ENCODE measurements at places on chromosomes 7 and 10. TPM values are rescaled to one million over a fixed set of nuclear protein-coding genes. Genes with fewer than 3 reads are reported as not detected.

GRCh38 chr10:81865581-81865980 is 9.4 kb upstream of the NRG3 start:
- no peaks in the 10 kb centered on the region for H3K4me1 ChIP-seq
- H3K4me3 ChIP-seq: no peak overlapping the region
- H3K27ac ChIP-seq: no peak overlapping the region
- H3K27me3 ChIP-seq: no peaks in the 10 kb centered on the region

DNA sequence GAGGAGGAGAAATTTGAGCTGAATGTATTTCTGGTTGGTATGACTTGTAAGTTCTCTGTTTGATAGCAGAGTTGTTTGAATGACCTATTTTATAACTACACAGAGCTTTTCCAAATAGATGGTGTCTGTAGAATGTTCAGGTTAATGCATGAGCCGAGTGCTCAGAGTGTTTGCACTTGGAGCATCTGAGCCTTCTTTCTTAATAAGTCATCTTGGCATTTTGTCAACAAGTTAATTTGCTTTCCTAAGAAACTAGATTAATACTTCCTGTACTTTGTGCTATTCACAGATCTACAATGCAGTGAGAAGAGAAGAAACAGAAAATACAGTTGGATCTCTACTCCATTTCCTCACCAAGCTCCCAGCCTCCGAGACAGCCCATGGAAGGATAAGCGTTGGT is 138.2 kb downstream of the PLCE1 start:
- H3K27ac ChIP-seq: no peak overlapping the region
- no peak for DNase-seq
- no peaks in the 10 kb centered on the region for H3K4me1 ChIP-seq
- no peaks in the 10 kb centered on the region for H3K36me3 ChIP-seq

DNA sequence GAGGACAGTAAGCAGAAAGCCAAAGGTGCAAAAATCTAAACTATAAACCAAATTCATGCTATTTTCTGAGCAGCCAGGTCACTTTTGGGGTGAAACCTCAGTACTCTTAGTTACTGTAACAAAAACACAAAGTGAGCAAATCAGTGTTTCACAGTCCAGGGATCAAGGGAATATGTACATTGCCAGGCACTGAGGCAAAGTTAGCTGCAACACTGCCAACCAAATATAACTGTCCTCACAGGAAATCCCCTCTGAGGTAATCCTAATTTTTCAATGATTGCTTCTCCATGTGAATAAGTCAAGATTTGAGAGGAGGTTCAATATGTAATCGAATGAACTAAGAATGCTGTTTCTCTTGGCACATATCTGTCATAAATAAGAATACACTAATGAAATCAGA is 229.7 kb downstream of the TSPAN12 start:
- no peaks in the 10 kb centered on the region for H3K4me1 ChIP-seq
- H3K36me3 ChIP-seq: no peaks in the 10 kb centered on the region
- H3K4me3 ChIP-seq: no peak overlapping the region
- H3K27ac ChIP-seq: no peak overlapping the region
- no peak for DNase-seq

DNA sequence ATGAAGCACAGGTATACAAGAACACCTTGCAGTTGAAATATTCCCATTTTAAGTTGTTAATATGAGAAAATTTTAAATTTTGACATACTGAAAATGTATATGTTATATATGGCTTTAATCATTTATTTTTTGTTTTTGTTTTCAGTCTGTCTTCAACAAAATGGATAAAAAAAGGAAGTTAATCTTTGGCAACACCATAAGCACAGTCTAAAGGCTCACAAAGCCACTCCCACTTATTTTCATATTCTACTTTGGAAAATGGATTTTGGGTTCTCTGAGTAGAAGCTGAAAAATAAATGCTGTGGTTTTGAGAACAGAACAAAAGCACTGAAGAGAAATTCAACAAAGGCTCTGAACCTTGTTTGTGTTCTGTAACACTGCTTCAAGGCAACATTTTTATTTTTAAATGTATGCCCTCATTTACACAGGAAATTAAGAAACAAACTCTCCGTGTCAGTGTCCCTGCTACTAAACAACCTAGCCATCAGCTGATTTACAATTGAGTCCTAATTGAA is 81.3 kb upstream of the LRRN3 start:
- no peak overlapping the region for H3K27ac ChIP-seq
- no peak for DNase-seq
- H3K27me3 ChIP-seq: no peaks in the 10 kb centered on the region

GRCh38 chr10:59830601-59831259 is 75.6 kb downstream of the CCDC6 start:
- H3K27me3 ChIP-seq: no peaks in the 10 kb centered on the region
- H3K4me3 ChIP-seq: no peak overlapping the region
- H3K27ac ChIP-seq: no peak overlapping the region
- H3K4me1 ChIP-seq: no peaks in the 10 kb centered on the region
- H3K36me3 ChIP-seq: peaks cover 1% of the 10 kb centered on the region
- peak; percentile 79 for DNase-seq

GRCh38 chr7:69597278-69598076 is 798 bp upstream of the AUTS2 start:
- peak overlapping the region; percentile 57 for H3K4me3 ChIP-seq
- DNase-seq: peak; percentile 25

DNA sequence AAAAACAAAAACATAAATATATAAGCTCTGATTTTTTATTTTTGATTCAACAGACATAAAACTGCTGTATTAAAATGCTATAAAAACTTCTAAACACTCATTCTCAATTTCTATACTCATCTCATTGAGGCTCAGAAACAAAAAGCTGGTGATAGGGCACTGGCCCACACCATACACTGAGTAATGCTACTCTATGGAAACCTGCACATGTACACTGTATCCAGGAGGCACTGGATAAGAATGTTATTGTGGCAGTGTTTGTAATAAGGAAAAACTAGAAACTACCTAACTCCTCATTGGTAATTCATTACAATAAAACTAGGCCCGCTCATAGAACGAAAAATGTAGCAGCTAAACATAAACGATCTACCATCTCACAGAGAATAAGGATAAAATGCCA is 23.1 kb downstream of the ERLIN1 start:
- H3K27ac ChIP-seq: no peak overlapping the region
- no peak for DNase-seq
- H3K4me3 ChIP-seq: no peak overlapping the region
- no peaks in the 10 kb centered on the region for H3K4me1 ChIP-seq
- no peaks in the 10 kb centered on the region for H3K36me3 ChIP-seq
- no peaks in the 10 kb centered on the region for H3K27me3 ChIP-seq

- no peak for DNase-seq
- H3K4me1 ChIP-seq: no peaks in the 10 kb centered on the region
- H3K4me3 ChIP-seq: no peak overlapping the region
- H3K27me3 ChIP-seq: no peaks in the 10 kb centered on the region
These were observed 106.4 kb upstream of the DNAJB12 start for GRCh38 chr10:72461085-72461484.

DNA sequence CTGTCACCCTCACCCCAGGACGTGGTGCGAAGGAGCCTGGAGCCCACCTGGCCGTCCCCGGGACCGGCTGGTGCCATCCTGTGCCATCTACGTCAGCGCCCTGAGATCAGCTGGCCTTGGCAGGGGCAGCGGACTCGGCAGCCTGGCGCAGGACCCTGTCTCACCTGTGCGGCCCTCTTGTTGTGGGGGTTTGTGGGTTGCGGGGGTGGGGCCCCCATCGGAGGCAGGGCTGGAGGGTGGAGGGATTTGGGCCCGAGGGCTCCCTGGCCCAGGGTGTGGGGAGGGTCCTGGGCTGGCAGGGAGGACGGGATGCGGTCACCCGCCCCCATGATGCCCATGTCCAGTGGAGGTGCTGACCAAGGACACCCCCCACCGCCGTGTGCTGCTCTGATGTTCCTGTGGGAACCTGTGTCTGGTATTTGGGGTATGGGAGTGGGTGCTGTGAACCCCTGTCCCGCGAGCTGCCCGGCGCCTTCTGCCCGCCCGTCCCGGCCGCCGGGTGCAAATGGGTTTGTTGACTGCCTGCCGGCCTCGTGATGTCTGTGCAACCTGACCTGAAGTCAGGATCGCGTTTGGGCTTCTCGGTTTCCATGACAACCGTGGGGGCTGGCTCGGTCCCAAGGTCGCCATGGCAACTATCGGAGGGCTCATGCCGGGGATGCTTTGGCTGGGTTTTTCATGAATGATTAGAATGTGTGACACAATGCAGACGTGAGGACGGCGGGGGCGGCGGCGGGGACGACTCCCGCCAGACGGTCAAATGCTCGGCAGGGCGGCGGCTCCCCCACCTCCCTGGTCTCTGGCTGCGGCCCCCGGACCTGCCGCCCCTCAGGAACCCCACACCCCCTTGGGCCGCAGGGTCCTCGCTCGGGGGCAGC is 7.3 kb downstream of the MAFK start:
- H3K4me1 ChIP-seq: peaks cover 42% of the 10 kb centered on the region
- DNase-seq: peak; percentile 52
- H3K27me3 ChIP-seq: no peaks in the 10 kb centered on the region
- H3K4me3 ChIP-seq: peak overlapping the region; percentile 28
- H3K27ac ChIP-seq: peak overlapping the region; percentile 88

PRKG1 gene
- total RNA-seq: 0.12 TPM

CYP2C8 gene
- total RNA-seq: 0.37 TPM

CPED1 gene
- 0.23 TPM for total RNA-seq

UBTD1 gene
- 11.4 TPM for total RNA-seq

TSPAN12 gene
- 4.1 TPM for total RNA-seq

All from Caco-2 (cell line).